ENCODE measurements at places on chromosomes 6 and 20.

GRCh38 chr6:7129784-7130569 lies 22.2 kb downstream of the RREB1 start:
- no peak for DNase-seq

DNA sequence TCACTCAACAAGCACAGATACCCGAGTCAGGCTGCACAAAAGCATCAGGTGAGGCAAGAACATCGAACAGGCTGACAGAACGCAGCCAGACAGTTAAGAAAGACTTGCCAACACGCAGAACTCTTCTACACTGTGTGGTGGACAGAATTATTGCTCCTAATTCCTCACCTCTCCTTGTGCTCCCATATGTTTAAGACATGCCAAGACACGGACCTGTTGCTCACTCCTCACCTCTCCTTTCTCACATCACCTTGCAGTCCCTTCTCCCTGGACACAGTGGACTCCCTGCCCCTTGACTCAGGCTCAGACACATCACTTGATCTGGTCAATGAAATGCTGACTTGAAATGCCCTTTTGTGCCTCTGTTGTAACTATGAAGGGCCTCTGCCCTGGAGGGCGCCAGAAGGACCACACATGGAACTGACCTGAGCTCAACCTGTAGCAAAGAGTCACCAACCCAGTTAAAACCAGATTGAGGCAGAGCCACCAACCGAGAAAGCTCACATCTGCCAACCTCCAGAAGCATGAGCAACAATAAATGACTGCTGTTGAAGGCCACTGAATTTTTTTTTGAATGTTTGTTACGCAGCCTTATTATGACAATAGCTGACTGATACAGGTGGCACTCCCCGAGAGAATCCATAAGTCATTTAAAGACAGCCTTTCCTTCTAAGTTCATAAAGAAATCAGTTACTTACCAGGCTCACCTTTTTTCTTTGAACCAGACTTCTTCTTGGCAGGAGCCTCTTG lies 24.0 kb downstream of the RRBP1 start:
- no peak for DNase-seq

DNA sequence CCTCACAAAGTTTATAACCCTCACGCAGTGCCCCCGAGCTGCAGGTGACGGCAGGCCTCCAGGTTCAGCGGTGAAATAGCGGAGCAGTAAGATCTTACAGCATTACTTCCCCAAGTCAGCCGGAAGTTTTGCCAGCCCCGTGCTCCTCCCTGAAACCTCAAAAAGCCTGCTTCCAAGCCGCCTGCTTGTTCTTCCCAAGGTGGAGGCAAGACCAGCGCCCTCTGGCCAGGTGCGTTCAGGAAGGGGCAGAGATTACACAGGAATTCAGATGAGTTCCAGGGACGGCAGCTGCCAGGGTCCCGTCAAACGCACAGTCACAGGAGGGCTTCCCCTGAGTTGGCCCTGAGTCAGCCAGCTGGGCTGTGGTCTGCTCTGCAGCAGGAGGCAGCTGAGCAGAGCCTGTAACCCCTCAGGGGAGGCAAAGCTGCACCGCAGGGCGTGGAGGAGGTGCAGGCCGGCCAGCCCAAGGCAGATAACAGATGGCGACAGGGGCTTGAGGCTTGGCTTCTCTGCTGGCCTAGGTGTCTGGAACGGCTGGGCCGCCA lies 124.1 kb upstream of the RPS6KA2 start:
- DNase-seq = no peak

DNA sequence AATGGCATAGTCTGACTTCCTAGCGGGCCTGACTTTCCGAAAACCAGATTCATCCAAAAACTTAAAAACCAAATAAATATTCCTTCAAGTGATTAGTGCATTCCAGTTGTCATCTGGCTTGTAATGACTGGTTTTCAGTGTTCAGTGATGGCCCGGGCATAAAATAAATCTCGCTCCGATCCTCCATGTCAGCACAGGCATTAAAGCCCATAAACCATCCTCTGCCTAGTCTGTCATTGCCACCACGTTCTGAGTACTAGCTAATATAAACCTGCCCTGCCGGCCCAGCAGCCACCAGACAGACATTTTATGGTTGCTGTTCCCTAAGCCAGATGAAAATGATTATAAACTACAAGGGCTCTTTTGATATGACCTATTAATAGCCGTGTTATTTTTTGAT lies 232.3 kb upstream of the GMDS start:
- DNase-seq = peak; percentile 17

GRCh38 chr6:159701413-159701999 lies 8.5 kb upstream of the SOD2 start:
- DNase-seq = no peak

All from SHP77 treated with DMSO at 0.1 percent for 48 hours (cell line).